NCI-H2227 treated with DMSO at 0.1 percent for 48 hours (cell line): ENCODE measurements at places on chromosomes 13 and 19.

GRCh38 chr19:45008552-45008951 is 7.3 kb downstream of the RELB start:
- no peak for DNase-seq

GRCh38 chr13:62088165-62088564 is 672.5 kb upstream of the PCDH20 start:
- DNase-seq = no peak

DNA sequence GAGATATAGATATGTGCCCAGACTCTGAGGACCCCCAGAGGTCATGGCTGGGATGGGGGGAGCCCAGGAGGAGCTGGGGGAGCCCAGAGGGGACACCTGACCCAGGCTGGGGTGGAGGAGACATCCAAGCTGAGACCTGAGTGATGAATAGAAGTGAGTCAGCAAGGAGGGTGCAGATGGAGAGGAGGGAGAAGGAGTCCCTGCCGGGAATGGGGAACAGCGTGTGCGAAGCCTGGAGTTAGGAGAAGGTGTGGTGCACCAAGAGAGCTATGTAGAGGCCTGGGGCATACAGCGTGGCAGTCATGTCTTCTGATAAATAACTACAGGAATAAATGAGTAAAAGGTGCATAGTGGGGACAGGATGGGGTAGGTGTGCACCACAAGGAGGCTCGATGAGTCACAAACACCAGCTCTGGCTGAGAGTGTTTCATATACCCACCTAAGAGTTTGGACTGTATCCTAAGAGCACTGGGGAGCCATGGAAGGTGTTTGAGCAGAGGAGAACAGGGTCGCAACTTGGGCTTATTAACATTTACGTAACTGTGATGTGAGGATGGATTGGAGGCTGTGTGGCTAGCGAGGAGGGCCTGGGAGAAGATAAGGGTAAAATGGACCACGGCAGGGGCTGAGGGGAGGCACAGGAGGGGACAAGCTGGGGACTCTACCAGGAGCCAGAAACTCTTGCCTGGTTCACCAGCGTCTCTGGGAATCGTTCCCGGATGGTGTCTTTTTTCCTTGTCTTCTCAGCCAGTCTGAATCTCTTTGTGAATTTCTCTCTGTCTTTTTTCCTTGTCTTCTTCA is 1.4 kb downstream of the CEACAM18 start:
- no peak for DNase-seq

GRCh38 chr13:82751206-82751605 is 1131.1 kb downstream of the SLITRK1 start:
- no peak for DNase-seq

- DNase-seq = no peak
Observed at GRCh38 chr13:32310134-32310706, 4.9 kb downstream of the ZAR1L start.

DNA sequence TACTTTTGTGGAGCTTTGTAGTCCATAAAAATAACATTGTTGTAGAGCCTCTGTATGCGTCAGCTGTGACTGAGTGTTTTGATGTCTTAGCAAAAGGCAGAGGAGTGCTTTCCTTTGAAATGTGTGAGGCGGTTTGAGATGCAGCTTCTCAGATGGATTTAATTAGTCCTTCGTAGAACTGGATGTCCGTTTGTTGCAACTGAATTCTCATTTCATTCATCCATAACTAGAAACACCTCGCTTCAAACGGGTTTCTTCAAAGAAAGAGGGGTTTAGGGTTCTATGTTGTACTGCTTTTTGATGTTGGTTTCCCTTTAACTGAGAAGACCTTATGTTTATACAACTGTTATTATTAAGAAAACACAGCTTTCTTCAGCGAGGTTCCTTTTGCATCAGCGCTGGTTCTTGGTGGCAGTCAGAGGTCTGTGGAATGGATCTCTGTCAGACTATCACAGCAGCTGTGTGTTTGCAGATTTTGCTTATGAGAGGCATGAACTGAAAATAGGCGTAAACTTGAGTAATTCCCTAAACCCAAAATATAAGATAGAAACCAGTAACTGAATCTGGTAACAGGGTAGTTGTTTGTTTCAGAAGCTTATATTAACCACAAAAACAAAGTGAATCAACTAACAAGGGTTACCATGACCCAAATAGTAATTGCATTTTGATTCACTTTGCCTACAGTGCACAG is 194.4 kb downstream of the GGACT start:
- DNase-seq = peak; percentile 47

DNA sequence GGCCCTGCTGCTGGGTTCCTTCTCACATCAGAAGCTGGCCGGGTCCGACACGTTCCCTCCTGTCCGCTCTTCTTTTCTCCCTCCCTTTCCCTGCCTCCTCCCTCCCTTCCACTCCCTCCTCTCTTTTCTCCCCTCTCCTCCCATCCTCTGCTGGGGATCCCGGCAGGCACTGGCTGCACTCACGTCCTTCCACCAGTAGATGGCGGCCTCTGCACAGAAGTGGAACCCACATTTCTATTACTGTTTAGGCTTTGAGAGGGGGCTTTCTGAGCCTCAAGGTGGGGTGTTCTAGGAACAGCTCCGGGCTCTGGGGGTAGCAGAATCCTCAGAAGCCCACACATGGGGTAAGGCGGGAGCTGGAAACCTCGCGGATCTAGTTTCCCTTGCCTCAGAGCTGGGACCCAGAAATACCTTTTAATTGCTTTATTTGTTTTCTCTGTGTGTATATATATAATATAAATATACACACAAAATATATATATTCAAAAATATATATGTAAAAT is 294.2 kb downstream of the ZNF536 start:
- peak; percentile 31 for DNase-seq

DNA sequence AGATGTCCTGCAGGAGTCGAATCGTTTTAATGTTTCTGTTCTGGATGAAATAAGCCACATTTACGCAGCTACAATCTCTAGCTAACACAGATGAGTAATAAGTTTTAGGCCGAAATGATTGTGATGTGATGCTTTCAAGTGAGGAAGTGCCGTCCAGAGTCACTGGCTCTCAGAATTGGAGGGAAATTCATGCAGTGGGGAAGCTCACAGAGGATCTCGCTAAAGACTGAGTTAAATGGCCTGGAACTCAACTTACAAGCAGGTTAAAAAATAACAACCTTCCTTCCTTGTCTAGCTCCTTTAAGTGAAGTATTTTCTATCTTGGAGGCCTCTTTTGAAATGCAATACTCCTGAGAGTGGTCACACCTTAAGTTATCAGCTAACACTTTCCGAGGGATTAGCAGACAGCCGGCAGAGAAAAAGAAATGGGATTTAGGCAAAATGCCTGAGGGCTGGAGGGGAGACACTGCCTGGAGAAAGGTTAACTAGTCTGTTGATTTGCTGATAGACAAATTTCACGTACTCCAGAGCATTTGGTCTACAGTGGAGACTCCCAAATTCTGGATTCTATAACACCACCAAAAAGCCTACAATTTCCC is 74.2 kb downstream of the IRS2 start:
- no peak for DNase-seq

DNA sequence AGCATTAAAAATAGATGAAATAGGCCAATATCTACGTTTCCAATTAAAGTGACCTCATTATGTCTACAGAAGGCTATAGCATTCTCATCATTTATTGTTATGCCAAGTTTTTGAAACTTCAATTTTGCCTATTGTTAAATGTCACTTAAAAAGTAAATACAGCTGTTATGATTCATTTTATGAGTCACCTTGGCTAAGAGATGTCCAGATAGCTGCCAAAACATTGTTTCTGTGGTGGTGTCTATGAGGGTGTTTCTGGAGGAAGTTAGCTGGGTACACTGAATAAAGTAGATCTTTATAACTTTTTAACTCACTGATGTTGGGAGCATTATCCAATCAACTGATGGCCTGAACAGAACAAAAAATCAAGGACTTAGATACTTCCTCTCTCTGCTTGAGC is 1209.7 kb upstream of the PCDH9 start:
- no peak for DNase-seq

- no peak for DNase-seq
Observed at GRCh38 chr19:32368787-32369186, 23.4 kb downstream of the ZNF507 start.
